ENCODE measurements at places on chromosomes 5 and 9.

GRCh38 chr9:89213396-89213880, 34.8 kb upstream of the SHC3 start:
- no peak for DNase-seq

- DNase-seq: no peak
These were observed 58.5 kb upstream of the UBAC1 start for GRCh38 chr9:136019681-136020060.

GRCh38 chr9:126688617-126689016, 74.9 kb downstream of the LMX1B start:
- no peak for DNase-seq

- no peak for DNase-seq
These were observed 48.0 kb downstream of the IPO11 start for GRCh38 chr5:62460578-62460983.

DNA sequence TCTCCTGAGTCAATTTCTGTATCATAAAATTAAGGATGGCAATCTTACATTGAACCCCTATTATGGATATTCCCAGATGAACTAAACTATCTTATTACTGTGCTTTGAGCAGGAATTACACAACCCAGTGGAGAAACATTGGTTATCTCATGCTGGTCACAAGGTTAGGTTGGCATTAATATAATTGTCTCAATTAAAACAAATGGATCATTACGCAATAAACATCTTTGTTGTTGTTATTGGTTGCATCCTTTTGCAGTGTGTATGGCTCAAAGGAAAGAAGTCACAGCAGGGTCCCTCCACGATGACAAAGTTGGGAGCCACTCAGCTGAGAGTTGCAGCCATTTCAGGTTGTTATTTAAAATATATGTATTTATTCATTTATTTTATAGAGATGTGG, 297.0 kb upstream of the KLF4 start:
- no peak for DNase-seq

DNA sequence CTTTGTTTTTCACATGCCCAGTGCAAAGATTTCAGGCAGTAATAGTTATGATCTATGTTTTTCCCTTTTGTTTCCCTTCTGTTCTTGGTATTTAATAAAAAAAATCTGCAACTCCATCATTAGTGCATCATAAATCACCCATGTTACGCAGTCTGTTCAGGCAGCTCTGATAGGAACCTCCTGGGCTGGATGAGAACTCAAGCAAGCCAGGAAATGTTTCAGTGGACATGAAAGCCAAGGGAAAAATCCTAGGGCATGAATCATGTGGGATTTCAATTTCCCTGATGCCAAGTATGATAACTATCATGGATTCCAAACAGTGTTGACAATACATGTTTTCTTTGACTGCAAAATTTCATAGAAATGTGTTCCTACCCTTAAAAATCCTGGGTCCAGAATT, 119.7 kb upstream of the TARS1 start:
- DNase-seq: no peak

DNA sequence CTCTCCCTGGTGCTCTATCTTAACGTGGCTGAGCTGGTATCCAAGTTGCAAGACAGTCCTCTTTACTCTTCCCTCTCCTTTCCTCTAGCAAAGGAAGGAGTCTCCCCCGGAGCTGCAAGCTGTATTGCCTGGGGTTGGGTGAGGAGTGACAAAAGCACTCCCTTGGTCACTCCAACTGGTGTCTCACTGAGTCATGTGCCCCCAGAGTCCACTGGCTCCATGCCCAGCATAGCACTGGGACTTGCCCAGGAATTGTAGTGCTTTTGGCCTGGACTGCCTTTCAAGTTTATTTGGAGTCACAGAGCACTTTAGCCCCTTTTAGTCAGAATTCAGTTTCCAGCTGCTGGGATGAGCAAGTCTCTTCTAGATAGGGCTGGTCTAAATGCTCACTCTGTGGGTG, 82.6 kb upstream of the FST start:
- DNase-seq: no peak

DNA sequence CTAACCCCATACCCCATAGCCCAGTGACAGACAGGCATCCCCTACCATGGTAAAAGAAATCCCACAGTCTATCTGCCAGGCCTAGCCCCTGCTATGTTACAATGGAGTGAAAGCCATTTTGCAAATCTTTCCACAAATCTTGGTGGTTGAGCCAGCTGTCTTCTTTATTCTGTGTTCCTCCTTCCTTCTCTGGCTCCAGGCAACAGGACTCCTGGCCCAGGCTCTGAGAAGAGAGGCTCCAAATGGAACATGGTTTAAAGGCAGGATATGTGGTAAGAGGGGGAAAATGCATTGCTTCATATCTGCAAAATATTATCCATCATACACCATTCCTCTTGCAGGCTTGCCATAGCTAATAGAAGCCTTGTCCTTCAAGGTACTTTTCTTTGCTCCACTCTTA, 25.2 kb downstream of the FGF1 start:
- no peak for DNase-seq

DNA sequence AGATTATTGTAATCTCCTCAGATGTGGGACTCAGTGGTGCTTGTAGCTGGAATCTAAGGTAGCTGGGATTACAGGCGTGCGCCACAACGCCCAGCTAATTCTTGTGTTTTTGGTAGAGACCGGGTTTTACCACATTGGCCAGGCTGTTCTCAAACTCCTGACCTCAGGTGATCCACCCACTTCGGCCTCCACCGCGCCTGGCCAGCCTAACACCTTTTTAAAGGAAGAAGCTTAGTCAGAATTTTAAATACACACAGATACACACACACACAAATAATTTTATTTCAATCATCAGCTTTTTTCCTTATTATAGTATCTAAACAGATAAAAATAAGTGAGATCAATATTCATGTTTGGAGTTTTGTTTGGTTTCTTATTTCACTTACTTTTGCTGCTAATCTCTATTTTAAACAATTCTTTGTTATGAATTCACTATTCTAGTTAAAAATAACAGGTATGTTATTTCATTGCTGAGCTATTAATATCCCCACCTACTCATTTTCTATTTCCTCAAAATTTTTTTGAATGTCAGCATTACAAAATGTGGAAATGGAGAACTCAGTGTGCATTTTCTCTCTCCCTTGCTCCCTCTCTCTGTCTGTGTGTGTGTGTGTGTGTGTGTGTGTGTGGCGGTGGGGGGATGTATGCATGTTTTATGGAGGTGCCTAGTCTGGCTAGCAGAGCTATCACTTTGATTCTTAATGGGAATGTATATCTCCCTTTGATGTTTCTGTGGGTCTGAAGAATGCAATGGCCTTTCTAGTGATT, 960.6 kb upstream of the DMAC1 start:
- no peak for DNase-seq

DNA sequence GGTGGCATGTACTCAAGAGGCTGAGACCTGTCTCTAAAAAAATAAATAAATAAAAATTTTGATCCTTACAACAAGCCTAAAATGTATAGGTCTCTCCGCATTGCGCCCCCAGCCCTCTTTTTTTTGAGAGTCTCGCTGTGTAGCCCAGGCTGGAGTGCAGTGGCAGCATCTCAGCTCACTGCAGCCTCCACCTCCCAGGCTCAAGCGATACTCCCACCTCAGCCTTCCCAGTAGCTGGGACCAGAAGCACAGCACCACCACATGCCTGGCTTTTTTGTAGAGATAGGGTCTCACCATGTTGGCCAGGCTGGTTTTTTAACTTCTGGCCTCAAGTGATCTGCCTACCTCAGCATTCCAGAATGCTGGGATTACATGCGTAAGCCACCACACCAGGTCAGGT, 2.2 kb upstream of the GARIN3 start:
- DNase-seq: no peak

DNA sequence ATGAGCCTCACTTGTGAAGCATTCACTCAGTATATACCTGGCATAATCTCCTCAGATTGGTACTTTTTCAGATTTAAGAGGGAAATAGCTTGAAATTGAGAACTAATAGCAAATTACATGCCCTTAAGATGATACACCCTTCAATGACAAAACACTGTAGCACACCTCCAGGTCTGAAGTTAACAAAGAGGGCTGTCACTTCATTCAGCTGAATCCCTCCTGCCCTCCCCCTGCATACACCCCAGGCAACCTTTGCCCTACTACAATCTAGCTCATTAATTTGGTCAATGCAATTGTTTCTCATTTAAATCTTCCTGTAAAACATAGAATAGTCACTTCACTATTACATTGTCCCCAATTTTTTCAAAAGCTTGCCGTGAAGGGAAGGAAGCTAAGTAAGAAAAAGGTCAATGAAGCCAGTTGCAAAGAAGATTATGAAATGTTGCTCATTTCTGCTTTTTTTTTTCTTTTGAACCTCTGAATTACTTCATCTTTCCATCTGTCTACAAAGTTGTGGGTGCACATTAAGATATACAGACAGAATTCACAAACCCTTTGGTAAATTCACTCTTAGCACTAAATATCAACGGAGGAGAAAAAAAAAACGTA, 294.8 kb upstream of the PTGER4 start:
- no peak for DNase-seq

- no peak for DNase-seq
These were observed 35.1 kb downstream of the LPAR1 start for GRCh38 chr9:111003182-111003581.

DNA sequence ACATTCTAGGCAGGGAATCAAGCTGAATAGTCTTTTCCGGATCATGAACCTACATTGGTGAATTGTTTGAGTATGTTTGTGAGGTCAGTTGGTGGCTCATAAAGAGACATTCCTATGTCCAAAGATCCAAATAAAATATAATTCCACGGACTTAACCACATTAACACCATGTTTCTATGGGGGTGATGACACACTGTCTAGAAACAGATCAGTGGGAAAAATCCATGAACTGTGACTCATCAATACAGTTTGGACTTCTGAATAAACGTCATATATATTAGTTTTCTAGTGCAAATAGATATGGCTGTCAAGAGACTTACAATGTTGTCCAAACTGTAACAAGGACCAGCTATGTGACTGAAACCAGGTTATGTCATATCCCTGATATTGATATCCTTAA, 509.9 kb upstream of the TYRP1 start:
- no peak for DNase-seq

- DNase-seq: no peak
These were observed 74.9 kb downstream of the GTF3C4 start for GRCh38 chr9:132744881-132745755.

DNA sequence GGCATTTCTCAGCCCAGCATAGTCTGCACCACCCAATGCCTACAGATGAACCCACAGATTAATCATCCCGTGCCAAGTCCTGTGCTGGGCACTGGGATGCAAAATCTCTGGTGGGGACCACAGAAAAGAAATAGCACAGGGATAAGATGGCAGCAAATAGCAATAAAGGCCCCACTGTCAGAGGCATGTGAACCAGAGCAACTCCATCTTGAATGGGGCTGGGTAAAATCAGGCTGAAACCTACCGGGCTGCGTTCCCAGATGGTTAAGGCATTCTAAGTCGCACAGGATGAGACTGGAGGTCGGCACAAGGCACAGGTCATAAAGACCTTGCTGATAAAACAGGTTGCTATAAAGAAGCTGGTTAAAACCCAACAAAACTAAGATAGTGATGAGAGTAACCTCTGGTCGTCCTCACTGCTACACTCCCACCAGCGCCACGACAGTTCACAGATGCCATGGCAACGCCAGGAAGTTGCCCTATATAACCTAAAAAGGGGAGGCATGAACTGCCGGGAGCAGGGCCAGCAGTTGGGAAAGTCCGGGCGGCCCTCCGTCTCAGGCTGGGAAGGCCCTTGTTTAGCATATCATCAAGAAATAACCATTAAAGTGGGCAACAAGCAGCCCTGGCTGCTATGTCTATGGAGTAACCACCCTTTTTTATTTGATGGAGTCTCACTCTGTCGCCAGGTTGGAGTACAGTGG, 65.2 kb downstream of the C9orf50 start:
- no peak for DNase-seq

DNA sequence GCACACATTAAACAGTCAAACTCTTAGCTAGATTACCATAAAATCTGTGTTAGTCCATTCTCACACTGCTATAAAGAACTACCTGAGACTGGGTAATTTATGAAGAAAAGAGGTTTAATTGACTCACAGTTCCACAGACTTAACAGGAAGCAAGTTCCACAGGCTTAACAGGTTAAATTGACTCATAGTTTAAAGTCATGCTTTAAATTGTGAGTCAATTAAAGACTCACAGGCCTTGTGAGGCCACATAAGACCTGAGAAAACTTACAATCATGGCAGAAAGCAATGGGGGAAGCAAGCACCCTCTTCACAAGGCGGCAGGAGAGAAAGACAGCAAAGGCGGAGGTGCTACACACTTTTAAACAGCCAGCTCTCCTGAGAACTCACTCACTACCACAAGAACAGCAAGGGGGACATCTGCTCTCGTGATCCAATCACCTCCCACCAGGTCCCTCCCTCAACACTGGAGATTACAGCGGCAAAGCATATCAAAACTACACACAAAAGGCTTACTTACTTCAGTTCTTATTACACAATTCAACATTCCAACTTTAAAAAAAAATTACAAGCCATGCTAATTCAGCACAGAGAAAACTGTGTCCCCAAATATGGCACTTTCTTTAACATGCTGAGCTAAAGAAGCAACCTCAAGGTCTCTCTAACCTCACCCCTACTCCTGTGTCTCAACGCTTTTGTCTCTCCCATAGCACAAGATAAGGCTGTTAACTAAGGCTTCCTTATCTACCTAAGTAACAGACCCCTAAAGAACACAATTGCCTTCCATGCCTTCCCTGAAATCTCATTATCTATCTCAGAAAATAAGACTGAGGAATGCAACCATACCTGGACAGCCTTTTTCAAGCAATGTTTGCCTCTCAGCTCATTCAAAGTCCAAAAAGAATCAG, 805.1 kb downstream of the NR2F1-AS1 start:
- DNase-seq: no peak

DNA sequence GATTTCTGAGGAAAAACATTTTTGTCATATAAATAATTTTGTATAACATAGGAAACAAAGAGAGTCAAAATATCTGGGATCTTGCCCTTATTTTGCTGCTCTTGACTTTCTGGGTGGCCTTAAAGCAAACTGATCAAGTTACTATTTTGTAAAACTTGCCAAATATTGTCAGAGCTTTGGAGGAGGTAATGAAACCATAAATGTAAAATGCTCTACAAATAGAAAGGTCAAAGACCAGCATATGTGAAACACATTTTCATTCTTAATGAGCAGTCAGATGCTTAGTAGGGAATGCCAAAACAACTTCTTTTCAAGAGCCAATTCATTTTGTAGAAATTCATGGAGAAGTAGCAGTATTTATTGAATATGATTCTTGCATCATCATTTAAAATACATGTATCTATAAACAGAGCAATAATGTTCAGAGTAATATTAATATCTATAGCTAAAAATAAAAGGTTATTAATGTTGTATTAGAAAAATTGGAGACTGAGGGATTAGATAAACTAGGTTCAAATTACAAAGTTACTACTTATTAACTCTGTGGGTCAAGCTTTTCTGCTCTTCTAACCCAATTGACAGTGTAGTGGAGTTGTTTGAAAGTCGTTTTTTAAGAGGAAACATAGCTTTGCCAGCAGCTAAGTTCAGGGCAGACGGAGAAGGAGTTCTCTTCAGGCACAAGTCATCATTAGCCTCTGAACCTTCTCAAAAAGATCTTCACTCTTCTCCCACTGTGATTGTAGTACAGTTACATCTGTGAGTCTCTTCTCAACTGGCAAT, 2053.1 kb downstream of the EFNA5 start:
- no peak for DNase-seq

All from stimulated activated CD4-positive, alpha-beta T cell treated with anti-CD3 and anti-CD28 coated beads, Interleukin-1b, Interleukin-23, amount 100 ng/mL, for 1 hour (primary cell).